ENCODE measurements at places on chromosomes 1 and 21.

DNA sequence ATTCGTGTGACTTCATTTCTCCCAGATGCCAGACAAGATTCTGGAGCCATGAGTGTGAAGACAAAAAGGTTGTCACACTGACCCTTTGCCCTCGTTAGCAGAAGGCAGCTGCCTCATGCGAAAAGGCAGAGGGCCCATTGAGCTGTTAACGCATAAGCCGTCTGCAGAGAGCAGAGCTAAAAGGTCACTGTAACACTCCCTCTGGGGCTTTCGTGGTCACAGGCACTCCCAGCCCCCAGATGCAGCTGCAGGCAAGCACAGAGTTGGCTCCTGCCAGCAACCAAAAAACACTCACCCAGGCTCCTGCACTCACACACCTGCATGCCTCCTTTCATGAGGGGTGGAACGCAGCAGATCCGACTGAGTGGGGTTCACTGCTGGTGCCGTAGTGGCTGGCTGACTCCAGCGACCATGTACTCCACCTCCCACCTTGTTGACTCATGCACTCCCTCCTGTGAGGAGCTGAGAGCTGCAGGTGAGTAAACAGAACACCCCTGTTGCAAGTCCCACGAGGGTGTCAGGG, 287.5 kb downstream of the SMYD3 start:
- DNase-seq: peak; percentile 78

DNA sequence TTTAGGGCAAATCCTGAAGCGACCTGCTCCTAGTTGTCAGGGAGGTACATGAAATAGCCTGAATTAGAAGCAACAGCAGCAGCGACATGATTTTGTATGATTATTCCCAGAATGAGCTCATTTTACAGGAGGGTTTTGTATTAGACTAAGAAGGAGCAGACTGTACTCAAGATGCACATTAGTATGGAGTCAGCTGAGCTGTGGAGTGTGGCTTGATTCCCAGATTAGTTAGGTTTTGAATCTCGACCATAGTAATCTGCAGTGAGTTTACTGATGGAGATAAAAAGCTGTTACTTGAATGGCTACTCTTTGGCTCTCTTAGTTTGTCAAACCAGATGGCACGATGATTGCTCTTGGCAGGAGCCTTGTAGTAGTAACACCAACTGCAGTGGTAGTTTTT, 143.1 kb downstream of the PHTF1 start:
- no peak for DNase-seq

- no peak for DNase-seq
Measured at GRCh38 chr21:18776936-18777335, 373.4 kb upstream of the TMPRSS15 start.

- DNase-seq: no peak
Measured at GRCh38 chr1:177884479-177885021, 85.3 kb downstream of the SEC16B start.

DNA sequence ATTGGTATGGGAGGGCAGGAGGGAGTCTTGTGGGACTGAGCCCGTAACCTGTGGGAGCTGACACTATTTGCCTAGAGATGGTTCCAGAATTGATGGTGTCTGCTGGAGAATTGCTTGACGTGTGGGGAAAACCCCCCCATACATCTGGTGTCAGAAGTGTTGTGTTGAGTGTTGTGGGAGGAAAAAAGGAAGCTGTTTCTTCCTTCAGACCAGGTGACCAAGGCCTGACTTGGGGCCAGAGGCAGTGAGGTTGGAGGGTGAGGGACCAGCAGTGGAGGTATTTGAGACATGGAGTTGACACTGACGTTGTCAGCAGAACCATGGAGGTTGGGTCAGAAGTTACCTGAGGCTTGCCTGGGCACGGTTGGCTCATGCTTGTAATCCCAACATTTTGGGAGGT, 8.3 kb downstream of the SHISAL2A start:
- DNase-seq: no peak

GRCh38 chr1:79304131-79304530, 297.6 kb upstream of the ADGRL4 start:
- no peak for DNase-seq

- DNase-seq: no peak
Measured at GRCh38 chr21:33078907-33079582, 9.1 kb downstream of the OLIG1 start.

DNA sequence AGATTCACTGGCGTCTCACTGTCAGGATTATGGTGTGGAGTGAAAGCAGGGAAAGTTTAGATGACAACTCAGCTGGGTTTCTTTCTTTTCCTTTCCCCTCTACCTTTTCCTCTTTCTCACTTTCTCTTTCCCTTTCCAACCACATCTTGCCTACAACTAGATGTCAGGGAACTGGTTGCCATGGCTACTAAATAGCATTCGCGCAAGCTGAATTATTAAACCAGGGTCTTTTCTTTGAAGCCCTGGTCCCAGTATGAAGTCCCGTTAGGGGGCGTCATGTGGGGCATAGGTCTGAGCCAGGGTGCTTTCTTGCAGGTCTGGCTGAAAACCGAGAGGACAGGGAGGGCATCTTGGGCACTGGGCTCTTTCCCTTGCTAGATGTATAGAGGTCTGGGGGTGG, 168.4 kb upstream of the CACNA1E start:
- no peak for DNase-seq

DNA sequence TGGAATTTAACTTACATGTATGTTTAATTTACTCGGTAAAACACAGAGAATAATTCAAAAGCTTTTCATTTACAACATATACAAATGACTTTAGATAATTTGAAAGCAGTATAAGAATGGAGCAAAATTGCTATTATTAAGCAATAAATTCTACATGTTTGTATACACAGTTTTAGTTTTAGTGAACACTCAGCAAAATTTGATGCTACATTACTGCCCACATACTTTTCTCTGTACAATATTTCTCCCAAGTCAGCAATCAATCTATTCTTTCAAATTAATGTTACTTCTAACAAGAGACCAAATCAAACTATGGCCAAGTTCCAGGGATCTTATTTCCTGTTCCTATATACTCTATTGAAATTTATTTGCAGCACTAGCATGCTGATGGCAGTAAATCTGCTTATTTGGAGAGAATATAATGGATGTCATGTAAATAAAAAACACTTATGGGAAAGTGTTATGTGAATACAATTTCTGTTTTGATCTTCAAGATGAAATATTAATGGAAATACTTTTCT, 82.6 kb upstream of the BRINP3 start:
- no peak for DNase-seq

- DNase-seq: peak; percentile 55
Measured at GRCh38 chr1:222820171-222820712, 5.4 kb downstream of the DISP1 start.

GRCh38 chr21:44295163-44295573, 4.7 kb upstream of the PFKL start:
- no peak for DNase-seq

DNA sequence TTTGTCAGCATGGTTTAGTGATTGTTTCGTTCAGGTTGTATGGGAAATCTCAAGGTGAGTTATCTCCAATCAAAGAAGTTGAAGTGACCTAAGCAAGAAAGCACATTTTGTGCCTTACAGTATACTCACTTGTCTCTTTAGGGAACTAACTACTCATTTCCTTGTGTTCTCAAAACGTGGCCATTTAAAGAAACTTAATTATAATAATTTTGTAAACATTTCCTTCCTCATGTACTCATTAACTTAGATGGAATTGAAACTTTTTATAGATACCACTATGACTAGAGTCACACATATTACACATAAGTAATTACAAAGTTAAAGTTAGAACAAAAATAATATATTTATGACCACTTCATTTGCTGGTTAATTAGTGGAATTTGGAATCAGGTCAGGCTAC, 552.6 kb downstream of the MRPL39 start:
- DNase-seq: no peak

- DNase-seq: no peak
Measured at GRCh38 chr21:15210235-15210678, 145.5 kb upstream of the NRIP1 start.

GRCh38 chr1:48920851-48921250, 144.2 kb upstream of the BEND5 start:
- no peak for DNase-seq

GRCh38 chr21:19510653-19511052, 1107.1 kb upstream of the TMPRSS15 start:
- no peak for DNase-seq

DNA sequence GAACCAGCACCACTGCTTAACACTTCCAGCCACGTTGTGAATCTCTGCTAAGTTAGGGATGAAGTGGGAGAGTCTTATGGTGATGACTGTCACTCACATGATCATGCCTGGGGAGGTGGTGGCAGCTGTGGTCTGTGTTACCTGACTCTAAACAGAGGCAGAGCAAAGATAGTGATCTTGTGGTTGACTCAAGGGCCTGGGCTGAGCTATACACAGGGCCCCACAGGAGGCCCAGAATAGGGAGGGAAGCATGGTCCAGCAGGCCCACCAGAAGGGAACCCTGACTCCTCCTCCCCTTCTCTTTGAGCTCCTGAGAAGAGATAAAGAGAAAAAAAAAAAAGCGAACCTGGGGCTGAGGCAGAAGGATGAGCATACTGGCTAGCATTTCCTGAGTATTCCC, 55.0 kb downstream of the PLXNA2 start:
- DNase-seq: no peak

DNA sequence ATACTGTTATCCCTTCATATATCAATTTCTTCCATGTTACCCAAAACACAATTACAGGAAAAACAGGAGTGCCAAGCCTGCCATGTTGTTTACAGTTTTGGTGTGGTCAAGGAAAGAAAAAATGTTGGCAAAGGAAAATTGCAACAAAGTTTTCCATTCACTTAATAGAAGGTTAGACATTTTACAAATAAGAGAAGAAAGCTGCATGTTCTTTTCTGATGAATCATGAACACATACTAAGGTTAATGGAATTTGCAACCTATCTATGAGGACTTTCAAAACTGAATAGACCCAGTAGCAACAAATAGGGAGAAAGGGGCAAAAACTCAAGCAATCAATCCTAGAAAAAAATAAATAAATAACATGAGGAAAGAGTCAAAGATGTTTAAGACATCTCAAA, 556.7 kb downstream of the DPYD start:
- no peak for DNase-seq

- peak; percentile 59 for DNase-seq
Measured at GRCh38 chr1:147641695-147642592, 28.4 kb downstream of the ACP6 start.

DNA sequence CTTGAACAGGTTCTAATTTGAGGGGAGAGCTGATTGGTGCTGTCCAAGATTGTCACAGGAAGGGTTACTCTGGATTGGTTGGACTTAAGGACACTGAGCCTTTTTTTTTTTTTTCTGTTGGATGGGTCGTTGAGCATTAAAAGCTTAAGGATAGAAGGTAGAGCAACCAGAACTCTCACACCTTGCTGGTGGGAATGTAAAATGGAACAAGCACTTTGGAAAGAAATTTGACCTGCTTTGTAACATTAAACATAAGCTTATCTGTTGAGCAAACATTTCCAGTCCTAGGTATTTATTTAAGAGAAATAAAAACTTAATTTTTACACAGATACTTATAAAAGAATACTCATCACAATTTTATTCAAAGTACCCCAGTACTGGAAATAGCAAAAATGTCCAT, 29.8 kb upstream of the PLA2G2A start:
- no peak for DNase-seq

GRCh38 chr1:210377731-210378333, 49.1 kb downstream of the HHAT start:
- DNase-seq: no peak

DNA sequence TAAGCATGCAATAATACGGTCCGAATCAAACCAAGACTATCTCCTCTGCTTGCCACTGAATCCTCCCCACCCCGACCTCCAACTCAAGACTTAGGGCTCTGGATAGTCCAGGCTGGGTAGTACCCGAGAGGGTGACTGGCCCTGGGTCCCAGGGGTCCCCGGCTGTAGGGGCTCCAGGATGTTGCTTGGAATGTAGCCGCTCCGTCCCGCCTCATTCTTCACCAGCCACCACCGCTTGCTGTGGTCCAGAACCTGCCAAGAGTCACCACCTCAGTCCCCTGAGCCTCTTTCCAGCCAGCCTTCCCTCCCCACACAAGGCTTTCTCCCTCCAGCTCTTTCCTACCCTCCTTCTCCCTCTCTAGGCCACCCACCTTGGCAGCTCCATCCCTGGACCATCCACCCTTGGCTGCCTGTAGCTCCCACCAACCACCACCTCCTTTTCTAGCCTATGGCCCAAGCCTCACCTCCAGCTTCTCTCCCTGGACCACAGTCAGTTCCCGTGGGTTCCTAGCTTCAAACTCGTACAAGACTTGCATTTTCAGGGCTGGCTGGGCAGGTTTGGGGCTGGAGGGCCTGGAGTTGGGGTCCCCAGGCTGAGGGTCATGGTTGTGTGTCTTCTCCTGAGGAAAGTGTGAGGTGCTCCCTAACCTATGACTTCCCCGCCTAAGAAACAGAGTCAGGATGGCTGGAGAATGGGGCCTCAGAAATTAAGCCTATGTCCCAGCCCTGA, 10.9 kb upstream of the GSTM3 start:
- no peak for DNase-seq

DNA sequence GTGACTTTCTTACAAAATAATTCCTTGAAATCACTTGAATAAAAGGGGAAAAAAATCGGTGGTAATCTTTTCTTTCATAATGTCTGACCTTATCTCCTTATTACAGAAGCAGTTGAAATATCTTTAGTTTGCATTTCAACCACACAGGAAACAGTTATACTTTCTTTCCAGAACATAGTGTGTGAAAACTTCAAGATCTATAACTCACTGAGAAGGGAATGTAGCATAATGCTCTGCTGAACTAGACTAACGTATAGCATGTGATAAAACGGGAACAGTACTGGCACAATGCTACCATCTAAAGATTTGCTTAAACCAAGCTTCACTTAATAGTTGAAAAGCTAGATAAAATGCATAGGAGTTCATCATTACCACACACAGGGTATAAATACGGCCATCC, 45.0 kb downstream of the VAV3 start:
- no peak for DNase-seq

DNA sequence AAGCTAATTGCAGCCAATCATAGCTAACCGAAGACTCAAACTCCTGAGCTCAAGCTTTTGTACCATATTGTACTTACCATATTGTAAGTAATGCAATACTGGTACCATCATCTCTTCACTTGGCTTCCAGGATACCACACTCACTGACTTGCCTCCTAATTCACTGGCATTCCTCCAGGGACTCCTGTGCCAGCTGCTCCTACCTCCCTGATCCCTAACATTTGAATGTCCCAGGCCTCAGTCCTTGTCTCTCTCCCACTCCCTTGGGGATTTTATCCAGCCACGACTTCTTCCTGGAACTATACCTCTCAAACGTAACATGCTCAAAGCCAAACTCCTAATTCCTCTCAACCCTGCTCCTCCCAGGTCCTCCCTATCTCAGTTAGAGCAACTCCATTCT, 33.8 kb downstream of the USP48 start:
- DNase-seq: no peak

DNA sequence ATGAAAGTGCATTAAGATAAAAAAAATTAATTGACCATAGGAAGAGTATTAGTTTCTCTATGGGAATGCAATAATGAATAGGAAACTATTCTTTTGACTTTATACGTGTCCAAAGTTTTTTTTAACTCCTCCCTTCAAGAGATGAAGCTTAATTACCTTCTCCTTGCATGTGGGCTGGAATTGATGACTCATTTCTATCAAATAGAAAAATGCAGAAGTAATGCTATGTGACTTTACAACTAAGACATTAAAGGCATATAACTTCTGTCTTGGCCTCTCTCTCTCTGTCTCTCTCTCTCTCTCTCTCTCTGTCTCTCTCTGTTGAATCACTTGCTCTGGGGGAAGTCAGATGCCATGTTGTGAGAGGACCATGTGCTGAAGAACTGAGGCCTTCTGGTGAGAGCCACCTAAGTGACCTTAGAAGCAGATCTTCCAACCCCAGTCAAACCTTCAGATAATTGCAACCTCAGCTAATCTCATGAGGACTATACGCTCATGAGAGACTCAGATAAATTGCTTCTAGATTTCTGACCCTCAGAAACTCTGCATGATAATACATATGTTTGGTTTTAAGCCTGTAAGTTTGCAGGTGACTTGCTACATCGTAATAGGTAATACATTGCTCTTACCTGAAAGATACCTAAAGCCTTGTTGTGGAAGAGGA, 414.2 kb downstream of the KCNT2 start:
- DNase-seq: no peak
